ENCODE measurements at places on chromosomes 6 and 20.
A peak's percentile ranks its signal among the peaks of the same experiment; 100 is the strongest.

- DNase-seq, result no peak
Measured at GRCh38 chr6:65876668-65877067, 169.6 kb upstream of the EYS start.

GRCh38 chr6:4612636-4613171, 163.5 kb upstream of the CDYL start:
- no peak for DNase-seq

- no peak for DNase-seq
Measured at GRCh38 chr6:27617700-27618689, 145.1 kb upstream of the ZNF184 start.

- DNase-seq, result no peak
Measured at GRCh38 chr6:142906945-142907470, 38.0 kb downstream of the HIVEP2 start.

GRCh38 chr6:111653979-111654378, 48.3 kb upstream of the TRAF3IP2 start:
- DNase-seq, result no peak

DNA sequence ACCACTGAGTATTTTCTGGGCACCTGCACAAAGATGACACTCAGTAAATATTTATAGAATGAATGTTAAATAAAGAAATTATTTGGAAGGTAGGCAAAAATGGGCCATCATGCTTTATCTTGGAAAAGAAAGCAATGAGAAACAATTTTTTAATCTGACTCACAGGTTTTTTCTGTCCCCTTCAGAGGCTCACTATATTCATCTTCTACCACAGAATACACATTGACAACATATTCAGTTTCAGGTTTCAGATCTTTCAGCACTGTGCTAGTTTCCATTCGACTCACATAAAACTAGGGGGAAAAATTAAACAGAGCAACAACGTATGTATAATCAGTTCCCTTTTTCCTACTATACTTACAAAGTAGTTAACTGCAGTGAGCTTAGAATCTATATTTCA, 58.3 kb downstream of the COL12A1 start:
- DNase-seq, result no peak

DNA sequence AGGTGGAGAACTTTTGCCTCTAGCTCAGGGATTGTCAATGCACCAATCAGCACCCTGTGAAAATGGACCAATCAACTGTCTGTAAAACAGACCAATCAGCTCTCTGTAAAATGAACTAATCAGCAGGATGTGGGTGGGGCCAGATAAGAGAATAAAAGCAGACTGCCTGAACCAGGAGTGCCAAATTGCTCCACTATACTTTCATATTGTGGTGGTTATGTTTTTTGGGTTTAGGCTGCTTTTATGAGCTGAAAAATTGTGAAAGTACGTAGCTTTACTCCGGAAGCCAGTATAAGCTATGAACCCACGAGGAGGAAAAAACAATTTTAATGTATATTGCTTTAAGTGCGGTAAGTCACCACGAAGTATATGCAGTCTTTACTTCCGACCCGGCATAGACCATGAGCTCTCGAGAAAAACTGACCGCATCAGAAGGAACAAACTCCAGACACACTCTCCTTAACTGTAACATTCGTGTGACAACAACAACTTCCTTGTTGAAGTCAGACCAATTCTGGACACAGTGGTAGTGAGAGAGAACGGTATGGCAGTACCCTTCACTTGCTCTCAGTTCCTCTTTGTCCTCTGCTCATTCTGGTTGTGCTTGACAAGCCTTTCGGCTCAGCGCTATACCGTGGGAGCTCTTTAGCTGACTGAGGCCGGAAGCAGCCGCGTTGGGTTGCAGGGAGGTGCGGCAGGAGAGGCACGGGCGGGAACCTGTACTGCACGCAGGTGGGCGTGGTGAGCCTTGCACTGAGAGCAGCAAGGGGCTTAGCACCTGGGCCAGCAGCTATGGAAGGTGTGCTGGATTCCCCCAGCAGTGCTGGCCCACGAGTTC, 81.9 kb upstream of the E2F3 start:
- DNase-seq, result peak; percentile 65

- DNase-seq, result no peak
Measured at GRCh38 chr6:116467096-116467495, 5.9 kb downstream of the CALHM6 start.

DNA sequence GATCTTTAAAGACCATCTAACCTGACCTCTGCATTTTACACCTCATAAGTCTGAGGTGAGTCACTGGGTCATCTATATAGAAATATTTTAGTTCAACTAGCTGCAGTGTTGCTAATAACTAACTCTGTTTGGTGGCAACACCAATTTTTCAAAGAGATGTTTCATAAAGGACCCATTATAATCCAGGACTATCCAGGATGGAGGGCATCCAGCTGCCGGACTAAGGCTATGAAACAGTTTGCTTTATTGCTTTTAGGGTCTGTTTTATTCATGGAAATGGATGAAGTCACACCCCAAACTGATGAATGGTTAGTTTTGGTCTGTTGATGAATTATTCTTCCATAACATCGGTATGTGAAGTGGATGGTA, 204.2 kb upstream of the GMDS start:
- DNase-seq, result no peak

DNA sequence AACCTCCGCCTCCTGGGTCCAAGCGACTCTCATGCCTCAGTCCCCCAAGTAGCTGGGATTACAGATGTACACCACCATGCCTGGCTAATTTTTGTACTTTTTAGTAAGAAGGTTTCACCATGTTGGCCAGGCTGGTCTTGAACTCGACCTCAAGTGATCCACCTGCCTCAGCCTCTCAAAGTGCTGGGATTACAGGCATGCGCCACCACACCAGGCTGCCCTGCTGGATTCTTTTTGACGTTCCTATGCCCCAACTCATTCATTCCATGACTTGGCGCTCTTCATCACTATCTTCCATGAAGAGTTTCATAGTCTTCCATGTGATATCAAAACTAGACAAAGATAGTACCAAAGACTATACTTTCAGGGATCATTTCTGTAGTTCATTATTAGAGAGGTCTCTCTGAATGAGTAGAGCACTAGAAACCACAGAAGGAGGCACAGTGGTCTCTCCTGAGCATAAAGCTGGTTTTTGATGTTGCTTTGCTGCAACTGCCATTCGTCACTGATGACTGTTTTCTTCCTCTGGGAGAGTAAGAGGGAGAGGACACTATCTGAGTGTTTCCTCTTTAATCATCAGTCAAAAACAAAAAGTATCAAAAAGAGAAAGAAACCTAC, 23.5 kb downstream of the DNAAF9 start:
- DNase-seq, result peak; percentile 57

GRCh38 chr6:144481527-144481926, 196.4 kb downstream of the UTRN start:
- DNase-seq, result no peak

GRCh38 chr20:37236462-37236861, 25.2 kb downstream of the GHRH start:
- DNase-seq, result no peak

DNA sequence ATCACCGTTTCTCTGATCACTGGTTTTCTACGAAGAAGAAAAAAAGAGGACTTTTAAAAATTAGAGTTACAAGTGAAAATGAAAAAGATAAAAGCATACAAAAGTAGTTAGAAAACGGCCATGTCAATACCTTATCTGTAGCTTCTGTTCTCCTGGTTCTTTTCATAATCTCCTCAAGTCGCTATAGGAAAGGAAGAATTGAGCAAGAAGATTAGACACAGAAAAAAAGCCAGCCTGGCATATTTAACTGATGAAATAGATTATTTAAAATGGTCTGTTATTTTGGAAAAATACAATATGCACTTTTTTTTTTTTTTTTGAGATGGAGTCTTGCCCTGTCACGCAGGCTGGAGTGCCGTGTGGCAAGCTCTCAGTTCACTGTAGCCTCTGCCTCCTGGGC, 70.2 kb upstream of the BCLAF1 start:
- DNase-seq, result no peak

DNA sequence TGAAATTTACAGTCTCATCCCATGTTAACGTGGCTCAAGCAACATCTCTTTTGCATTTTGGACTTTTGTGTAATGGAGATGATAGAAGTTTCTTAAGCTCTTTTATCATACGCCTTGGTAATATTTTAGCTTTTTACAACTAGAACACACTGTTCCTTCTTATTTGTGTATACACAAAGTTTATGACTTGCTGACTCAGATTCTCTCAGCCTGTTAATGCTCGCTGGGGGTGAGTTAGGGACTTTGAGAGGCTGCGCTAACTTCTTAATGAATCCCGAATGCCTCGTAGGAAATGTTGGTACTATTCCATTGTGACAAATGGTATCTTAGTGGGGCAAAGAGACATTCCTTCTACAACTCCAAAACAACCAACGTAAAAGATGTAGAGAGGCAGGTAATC, 509.7 kb downstream of the DOK5 start:
- DNase-seq, result no peak

GRCh38 chr6:52513464-52513863, 63.4 kb downstream of the TRAM2 start:
- no peak for DNase-seq

DNA sequence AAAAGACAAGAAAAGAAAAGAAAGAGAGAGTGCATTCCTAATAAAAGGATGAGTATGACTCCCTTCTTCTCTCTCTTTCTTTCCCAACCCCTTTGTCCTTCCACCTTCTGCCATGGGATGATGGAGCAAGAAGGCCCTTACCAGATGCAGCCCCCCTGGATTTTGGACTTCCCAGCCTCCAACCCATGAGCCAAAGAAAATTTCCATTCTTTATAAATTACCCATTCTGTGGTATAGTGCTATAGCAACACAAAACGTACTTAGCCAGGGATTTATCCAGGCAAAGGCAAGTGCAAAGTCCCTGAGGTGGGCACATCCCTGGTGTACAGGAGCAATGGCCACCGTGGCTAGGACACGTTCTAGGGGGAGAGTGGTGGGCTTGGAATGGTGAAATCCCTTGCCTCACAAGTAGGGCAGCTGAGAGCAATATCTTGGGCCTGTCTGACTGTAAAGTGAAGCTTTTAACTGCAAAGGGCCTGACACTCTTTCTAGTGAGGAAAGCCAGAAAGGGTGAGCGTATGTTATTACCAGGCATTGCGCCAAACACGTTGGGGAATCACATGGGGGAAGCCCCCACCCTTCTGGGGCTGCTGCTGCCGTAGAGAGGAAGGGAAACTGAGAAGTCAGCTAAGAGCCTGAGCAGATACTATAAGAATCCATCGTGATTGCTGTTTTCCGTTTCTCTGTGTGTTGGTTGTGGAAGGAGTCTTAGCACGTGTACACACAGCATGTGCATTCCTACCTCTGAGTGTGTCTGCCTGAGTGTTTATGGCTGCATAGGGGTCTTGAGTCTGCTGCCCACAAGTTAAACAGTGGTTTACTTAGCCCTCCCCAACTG, 50.7 kb upstream of the SIRPA start:
- DNase-seq, result peak; percentile 30

- DNase-seq, result no peak
Measured at GRCh38 chr6:71045296-71045695, 88.4 kb upstream of the B3GAT2 start.

GRCh38 chr6:18039481-18039880, 52.0 kb upstream of the KIF13A start:
- no peak for DNase-seq

DNA sequence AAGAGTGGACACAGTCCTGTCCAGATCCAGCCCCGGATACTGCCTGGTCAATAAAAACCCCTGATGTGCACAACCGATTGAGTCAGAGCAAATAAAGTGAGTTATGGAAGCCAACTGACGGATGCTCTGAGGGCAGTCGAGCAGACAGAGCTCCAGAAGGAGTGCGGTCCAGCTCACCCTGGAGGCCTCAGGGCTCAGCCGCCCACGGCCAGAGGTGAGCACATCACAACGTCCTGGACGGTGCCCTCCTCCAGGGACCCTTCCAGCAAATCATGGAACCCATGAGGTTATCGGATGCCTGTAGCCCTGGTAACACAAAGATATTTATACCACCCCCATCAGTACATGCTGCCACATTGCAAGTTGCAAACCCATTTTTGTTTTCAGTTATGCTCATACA, 44.0 kb upstream of the SMOC2 start:
- no peak for DNase-seq

- peak; percentile 36 for DNase-seq
Measured at GRCh38 chr6:31270788-31271640, 878 bp downstream of the HLA-C start.

- DNase-seq, result no peak
Measured at GRCh38 chr20:50095476-50096078, 17.4 kb downstream of the UBE2V1 start.

- no peak for DNase-seq
Measured at GRCh38 chr6:139153855-139154254, 19.0 kb downstream of the HECA start.

- no peak for DNase-seq
Measured at GRCh38 chr20:55800552-55801245, 204.6 kb downstream of the CBLN4 start.

GRCh38 chr6:163874784-163875183, 460.3 kb downstream of the QKI start:
- no peak for DNase-seq

DNA sequence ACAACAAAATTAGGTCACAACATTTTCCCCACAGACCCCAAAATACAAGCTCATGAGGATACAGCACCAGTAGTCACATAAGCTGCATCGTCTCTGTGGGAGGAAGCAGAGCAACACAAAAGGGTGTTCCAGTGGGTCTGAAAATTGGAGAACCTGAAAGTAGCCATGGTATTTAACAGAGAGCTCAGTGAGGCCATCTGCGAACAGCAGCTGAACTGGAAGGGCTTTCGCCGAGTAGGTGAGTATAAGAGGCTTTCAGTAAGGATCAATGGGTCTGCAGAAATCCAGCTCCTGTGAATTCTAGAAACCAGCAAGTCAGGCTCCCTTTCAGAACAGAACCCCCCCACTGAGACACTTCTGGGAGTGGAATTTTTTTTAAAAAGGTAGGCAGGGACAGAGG, 120.0 kb upstream of the RREB1 start:
- DNase-seq, result no peak

DNA sequence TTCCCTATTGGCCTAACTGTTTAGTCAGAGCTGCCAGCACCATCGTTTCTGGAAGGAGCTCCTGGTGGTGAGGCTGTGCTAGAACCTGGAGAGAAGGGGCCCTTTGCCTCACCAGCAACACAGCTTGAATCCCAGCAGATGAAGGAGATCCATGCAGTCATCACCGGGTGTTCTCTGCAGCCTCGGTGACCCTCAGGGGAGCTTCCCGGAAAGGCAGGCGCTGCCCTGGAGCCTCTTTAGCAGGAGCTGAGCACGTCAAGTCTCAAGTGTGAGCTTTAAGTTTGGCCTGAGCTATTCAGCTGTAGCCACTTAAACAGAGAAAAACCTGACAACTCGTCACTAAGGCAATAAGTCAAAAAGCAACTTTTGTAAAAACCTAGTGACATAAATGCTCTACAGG, 181.2 kb upstream of the FOXQ1 start:
- DNase-seq, result no peak

DNA sequence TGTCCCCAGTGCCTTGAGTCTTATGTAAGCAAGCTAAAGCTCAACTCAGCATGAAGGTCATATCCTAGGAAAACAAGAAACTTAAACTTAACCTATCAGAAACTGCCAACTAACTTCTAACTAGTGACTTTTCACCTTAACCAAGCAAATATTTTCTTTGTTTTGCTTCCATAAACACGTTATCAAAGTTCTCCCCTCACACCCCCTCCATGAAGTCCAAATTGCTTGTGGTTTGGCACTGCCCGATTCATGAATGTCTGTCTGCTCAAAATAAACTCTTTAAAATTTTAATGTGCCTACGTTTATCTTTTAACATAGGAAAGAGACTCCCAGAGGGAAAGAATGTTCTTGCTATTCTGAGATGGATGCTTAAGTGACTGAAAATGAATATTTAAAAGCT, 34.9 kb downstream of the GSTA2 start:
- DNase-seq, result no peak

GRCh38 chr20:34582911-34583310, 24.4 kb downstream of the MAP1LC3A start:
- no peak for DNase-seq

GRCh38 chr6:29424575-29424974, 9.8 kb downstream of the OR12D1 start:
- no peak for DNase-seq

All from T-helper 2 cell treated with Interferon-gamma antibody and Interleukin-4, amounts not matched to agents 5 μg/mL and 100 μg/mL, for 36 hours (primary cell).